Urothelium cell line (cell line): ENCODE measurements at places on chromosomes 2 and 18.

- DNase-seq = no peak
These were observed 90.6 kb upstream of the WDR75 start for GRCh38 chr2:189350540-189351209.

- no peak for DNase-seq
These were observed 45.3 kb upstream of the KCTD1 start for GRCh38 chr18:26593365-26594320.

GRCh38 chr2:239889641-239890121 lies 135.5 kb downstream of the NDUFA10 start:
- DNase-seq = no peak

DNA sequence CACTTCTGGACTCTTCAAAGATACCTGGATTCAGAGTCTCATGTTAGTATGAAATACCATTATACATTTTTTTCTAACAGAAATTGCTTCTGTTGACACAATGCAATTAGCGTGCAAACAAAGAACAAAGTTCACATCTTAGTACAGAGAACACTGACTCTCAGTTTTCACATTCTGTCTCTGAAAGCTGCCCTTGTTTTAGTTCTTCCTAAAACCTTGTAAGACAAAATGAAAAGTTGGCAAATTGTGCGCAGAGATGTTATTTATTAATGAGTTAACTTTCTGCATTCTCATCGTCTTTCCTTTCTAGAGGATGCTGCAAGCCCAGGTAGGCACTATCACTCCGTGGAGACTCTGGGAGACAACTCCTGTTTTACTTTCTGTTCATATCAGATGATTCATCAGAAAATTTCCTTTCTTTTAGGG lies 377.3 kb upstream of the POU3F3 start:
- DNase-seq = no peak

GRCh38 chr2:51959696-51960095 lies 927.8 kb upstream of the NRXN1 start:
- no peak for DNase-seq

- DNase-seq = no peak
These were observed 51.3 kb downstream of the ZNF516 start for GRCh38 chr18:76443519-76444445.

GRCh38 chr2:40173276-40173675 lies 278.6 kb downstream of the SLC8A1 start:
- DNase-seq = no peak

DNA sequence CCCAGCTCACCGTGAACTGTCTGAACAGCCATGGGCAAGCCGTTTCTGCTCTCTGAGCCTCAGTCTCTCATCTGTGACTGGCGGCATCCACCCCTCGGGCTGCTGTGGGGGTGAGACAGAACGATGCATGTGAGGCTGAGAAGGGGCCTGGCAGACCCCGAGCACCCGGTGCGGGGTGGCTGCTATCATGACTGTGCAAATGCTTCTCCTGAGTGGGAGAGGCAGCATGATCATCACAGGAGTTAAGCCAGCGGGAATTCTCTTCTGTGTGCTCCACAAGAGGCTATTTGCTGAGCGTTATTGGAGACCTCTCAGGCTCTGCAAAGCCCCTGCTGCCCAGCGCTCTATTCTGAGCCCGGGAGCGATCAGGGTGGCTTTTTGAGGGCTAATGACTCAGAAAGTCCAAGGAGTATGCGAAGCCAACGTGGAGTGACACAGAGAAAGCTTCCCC lies 45.8 kb upstream of the ID2 start:
- DNase-seq = peak; percentile 57
